Activated T-helper 1 cell treated with anti-CD3 and anti-CD28 coated beads, Interleukin-2, amount 50 U/mL, for 16 hours (primary cell): ENCODE measurements at places on chromosomes 12 and 14.
A peak's percentile ranks its signal among the peaks of the same experiment; 100 is the strongest.

GRCh38 chr12:13208533-13209435 is 12.3 kb downstream of the EMP1 start:
- no peak for DNase-seq

- DNase-seq: no peak
Measured at GRCh38 chr12:50184261-50184660, 17.1 kb upstream of the CERS5 start.

DNA sequence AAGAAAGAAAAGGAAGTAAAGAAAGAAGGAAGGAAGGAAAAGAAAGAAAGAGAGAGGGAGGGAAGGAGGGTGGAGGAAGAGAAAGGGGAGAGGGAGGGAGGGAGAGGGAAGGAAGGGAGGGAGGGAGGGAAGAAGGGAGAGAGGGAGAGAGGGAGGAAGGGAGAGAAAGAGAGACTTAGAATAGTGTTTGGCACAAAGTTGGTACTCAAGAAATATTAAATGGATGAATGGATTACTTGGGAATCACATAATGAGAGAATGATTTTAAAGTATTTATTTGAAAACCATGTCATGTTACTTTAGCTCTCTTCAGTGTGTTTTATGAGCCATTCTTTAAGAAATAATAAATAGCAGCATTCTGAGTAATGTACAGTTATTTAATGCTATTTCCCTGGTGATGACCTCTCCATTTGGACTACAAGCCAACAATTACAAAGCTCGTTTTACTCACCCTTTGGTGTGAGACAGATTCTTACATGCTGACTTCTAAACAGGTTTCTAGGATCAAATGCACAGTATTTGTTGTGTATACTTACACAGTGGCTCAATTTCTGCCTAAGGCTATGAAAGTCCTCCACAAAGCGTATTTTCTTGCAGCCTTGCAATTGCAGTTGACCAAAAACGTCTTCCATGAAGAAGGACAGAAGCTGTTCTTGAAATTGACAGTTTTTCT is 861 bp downstream of the IL26 start:
- no peak for DNase-seq

- DNase-seq: no peak
Measured at GRCh38 chr12:50620978-50621360, 116.2 kb downstream of the DIP2B start.

GRCh38 chr12:13347241-13348043 is 150.9 kb downstream of the EMP1 start:
- peak; percentile 2 for DNase-seq

DNA sequence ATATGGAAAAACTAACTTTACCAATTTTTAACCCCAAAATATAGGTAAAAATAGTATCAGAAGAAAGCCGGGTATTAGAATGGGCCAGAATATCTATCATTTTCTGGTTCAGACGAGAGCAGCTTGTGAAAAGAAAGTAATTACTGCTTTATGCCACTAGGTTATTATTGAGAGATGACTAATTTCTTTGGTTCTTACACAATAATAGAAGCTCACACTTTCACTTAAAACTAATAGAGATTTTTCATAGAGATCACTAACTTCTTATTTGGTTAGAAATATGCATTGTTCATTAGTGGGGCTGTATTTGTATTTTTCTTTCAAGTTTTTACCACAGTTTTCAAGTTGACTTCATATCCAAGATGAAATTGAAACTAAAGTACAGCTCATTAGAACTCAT is 1241.2 kb upstream of the FLRT2 start:
- no peak for DNase-seq

- DNase-seq: no peak
Measured at GRCh38 chr12:29152223-29152868, 3.3 kb downstream of the FAR2 start.

DNA sequence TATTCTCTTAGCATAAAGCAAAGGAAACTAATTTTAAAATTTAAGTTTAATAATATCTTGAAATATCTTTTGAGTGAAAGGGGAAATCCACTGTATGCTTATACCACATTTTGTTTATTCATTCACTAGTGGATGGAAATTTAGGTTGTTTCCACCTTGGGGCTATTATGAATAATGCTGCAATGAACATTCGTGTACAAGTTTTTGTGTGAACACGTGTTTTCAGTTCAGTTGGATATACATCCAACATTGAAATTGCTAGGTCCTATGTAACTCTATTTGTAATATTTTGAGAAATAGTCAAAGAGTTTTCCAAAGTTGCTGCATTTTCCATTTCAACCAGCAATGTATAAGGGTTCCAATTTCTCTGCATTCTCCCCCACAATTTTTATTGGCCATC is 83.7 kb upstream of the ETV6 start:
- no peak for DNase-seq

- DNase-seq: no peak
Measured at GRCh38 chr12:94697631-94698030, 47.3 kb upstream of the TMCC3 start.

GRCh38 chr14:67950386-67950785 is 130.8 kb downstream of the RAD51B start:
- DNase-seq: no peak

DNA sequence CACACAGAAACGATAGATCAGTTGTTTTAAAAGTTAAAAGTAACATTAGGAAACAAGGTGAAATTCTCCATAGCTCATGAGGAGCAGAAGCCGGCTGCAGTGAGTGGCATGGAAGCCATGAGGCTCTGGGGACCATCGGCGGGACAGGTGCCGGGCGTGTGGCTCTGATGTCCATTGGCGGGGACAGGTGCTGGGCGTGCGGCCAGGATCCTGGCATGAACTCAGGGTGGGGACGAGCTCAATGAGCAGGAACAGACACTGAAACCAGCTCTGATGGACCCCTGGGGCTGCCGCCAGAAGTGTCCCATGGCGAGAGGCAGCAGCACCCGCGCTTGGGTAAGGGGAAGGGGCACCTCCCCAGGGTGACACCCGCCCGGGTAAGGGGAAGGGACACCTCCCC is 75.1 kb downstream of the NOC4L start:
- DNase-seq: no peak

GRCh38 chr12:132151145-132151765 is 7.0 kb downstream of the NOC4L start:
- no peak for DNase-seq

- DNase-seq: no peak
Measured at GRCh38 chr12:1093166-1093751, 102.2 kb downstream of the ERC1 start.

DNA sequence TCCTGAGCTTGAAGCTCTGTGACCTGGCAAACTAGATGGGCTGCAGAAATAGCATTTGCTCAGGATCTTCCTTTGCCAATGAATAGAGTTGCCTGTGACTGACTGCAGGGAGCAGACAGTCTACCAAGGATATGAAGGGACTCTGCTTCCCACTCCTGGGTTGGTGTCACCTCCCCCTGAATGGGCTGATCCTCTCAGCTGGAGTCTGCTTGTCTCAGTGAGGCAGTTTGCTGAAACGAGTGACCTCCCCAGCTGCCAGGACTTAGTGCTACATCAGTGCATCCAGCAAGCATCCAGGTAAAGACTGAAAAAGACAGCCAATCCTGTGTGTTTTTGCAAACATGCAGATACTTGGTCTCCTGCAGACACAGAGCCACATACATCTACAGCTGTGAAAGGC is 28.5 kb downstream of the PAH start:
- no peak for DNase-seq

DNA sequence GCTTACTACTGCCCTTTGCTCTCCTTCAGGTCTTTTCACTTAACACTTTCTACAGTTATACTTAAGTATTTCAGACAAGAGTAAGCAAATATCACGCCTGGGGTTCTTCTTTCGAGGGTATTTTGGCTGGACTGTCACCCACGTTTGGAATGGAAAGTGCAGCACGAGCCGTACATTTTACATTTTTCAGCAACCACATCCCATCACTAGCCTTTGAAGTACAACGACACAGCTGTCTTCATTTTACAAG is 349 bp upstream of the FAM177A1 start:
- no peak for DNase-seq

DNA sequence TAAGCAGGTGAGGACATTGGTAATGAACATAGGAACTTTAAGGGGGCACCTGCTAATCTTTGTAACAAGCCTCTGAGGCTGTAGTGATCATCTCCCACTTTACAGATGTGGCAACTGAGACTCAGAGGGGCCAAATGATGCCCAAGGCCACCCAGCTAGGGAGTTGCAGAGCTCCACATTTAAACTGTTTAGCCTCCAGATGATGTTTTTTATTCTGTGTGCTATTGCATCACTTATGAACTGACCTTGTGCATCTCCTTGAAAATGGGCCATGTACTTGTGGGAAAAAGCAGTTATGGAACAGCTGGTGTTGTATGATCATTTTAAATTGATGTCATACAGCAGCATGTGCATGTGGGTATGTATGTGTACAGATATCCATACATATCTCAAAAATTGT is 41.4 kb downstream of the TPCN1 start:
- no peak for DNase-seq

GRCh38 chr14:100567009-100567876 is 20.0 kb downstream of the BEGAIN start:
- DNase-seq: no peak

DNA sequence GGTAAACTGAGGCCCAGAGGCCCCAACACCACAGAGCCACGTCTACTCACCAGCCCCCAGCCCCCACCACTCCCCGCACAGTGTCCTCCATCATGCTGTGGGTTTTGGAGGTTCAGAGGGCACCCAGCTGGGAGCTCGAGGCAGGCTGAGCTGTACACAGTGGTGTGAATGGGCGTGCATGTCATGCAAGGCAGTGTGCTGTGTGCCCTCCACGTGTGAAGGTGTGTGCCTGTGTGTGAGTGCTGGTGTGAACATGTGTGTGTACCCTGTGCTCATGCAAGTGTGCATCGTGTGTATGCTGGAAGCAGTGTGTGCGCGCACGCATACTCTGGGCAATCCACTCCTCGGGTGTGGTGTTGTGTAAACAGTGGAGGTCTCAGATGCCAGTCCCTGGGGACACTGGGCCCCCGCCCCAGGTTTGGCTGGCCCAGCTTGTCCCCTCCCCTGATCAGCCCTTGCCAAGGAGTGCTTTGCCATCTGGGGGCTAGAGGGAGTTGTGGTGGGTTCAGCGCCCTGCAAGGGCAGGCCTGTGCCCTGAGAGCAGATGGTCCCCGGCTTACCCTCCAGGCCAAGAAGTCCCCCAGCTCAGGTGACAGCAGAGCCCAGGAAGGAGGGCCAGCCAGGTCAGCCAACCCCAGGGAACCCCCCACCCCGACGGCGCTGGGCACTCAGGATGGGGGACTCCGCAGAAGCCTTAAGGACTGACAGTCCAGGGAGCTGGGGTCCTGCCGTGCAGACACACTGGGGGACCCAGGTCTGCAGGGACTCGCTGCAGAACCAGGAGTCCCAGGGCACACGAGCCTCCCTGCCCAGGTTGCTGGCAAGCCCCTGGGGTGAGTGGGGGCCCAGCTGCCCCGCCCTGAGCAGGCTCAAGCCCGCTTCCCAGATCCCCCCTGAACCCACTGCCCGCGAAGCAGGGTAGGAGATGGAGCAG is 23.8 kb upstream of the GPR132 start:
- DNase-seq: no peak

- no peak for DNase-seq
Measured at GRCh38 chr14:50714450-50715073, 46.5 kb upstream of the SAV1 start.

DNA sequence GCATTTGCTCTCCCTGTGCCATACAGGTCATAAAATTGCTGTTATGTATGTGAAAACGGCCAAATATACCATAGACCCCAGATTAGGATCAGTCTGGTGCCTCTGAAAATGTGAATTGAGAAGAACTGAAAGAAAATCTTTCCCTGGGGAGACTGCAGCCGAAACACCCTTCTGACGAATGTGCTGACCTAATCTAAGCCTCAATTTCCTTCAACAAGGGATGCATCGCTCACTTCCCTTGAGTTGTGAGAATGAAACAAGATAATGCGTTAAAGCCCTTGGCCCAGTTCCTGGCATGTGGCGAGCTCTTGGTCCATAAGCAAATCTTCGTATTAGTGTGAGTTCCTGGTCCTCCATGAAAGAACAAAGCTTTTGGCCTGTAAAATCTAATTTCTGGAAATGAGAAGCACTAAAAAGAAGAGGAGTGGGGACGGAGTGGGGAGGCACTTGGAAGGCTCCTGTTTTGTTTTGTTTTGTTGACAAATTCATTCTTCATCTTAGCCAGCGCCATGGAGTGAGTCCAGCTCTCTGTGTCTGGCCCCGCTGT is 49.5 kb upstream of the RTRAF start:
- no peak for DNase-seq

DNA sequence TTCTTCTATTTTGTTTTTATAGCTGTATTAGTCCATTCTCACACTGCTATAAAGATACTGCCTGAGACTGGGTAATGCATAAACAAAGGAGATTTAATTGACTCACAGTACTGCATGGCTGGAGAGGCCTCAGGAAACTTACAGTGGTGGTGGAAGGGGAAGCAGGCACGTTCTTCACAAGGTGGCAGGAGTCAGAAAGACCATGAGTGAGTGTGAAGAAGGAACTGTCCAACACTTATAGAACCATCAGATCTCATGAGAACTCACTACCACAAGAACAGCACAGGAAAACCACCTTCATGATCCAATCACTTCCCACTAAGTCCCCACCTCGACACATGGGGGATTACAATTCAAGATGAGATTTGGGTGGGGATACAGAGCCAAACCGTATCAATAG is 42.3 kb downstream of the ARMH4 start:
- DNase-seq: no peak

- no peak for DNase-seq
Measured at GRCh38 chr14:105517096-105517495, 9.3 kb upstream of the TMEM121 start.

DNA sequence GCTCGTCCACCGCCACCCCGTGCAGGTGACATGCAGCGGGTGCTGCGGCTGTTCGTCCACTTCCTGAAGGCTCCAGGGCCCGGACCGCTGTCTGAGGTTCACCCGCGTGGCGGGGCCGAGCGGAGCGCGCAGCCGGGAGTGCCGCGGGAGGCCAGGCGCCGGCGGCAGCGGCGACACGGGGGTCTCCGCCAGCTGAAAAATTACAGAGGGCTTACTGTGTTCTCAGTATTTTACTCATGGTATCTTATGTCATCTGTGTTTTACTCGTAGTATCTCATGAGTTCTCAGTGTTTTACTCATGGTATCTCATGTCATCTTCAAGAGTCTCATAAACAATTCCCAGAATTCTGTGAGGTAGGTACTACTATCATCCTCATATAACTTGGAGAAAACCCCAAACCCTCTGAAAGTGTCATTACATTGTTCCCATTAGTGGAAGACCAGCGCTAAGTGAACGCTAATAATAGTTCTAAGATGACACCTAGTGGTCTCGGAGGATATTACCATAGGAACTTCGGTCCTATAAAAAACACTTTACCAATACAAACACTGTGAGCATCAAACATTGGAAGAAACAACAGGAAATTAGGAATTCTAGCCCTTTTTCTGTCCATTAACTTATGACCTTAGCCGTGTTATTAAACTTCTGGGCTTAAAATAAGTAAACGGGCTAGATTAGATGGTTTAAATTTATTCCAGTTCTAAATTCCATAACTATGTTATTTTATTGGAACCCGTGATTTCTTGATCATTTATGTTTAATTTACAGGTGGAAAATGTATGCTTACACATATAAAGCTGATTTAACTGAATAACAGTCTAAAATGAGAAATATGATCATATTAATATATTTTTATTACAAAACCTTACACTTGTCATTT is 32.4 kb downstream of the AK7 start:
- DNase-seq: no peak

- DNase-seq: no peak
Measured at GRCh38 chr12:55829967-55830600, 697 bp upstream of the DNAJC14 start.
